ENCODE measurements at places on chromosomes 1 and 21.
A peak's percentile ranks its signal among the peaks of the same experiment; 100 is the strongest.

DNA sequence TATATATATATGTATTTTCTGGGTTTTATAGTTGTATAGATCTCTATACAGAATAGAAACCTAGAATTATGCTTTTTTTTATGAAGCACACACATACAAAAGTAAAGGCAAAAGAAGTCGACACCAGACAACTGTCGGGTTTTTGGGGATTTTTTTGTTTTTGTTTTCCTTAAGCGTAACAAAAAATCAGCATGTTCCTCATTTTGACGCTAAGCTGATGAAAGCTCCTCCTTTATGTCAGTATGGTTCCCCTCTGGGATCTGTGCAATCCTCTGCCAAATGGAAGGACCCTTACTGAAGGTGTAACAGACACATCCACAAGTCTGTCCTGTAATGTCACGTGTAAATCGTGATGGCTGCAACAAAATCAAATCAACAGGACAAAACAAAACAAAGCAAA, 226.2 kb downstream of the RHOU start:
- DNase-seq: no peak

- no peak for DNase-seq
These were observed 15.3 kb downstream of the RCAN1 start for GRCh38 chr21:34599534-34600101.

- DNase-seq: no peak
These were observed 2.2 kb downstream of the SLFNL1 start for GRCh38 chr1:41019353-41019745.

- DNase-seq: no peak
These were observed 37.0 kb downstream of the COQ8A start for GRCh38 chr1:226976978-226977642.

- DNase-seq: peak; percentile 76
These were observed 718.6 kb downstream of the AMY1C start for GRCh38 chr1:104468282-104468681.

- no peak for DNase-seq
These were observed 19.0 kb downstream of the SSR2 start for GRCh38 chr1:156001662-156002171.

- no peak for DNase-seq
These were observed 4.5 kb downstream of the E2F2 start for GRCh38 chr1:23526329-23527041.

DNA sequence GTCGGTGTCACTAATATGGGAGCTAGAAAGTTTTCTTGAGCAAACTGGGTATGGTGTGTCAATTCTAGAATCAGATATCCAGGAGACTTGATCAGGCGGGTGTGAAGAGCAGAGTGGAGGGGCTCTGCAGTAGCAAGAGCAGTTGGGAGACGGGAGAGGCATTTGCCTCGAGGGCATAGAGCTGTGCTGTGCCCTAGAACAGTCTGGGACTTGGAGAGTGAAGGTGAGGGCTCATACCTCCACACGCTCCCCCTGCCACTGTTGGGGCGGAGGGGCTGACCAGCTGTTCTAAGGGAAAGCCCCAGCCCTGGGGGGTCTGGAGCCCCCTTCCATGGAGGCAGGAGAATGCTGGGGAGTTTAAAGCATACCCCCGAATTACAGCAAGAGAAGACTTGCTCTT, 33.8 kb downstream of the SIM2 start:
- no peak for DNase-seq
